A172 (cell line): ENCODE measurements at places on chromosomes 7 and 10.

- DNase-seq, result peak; percentile 93
Observed at GRCh38 chr10:97445722-97446639, at the start of the genes EXOSC1 and ZDHHC16. TSS of gene EXOSC1 (minus strand) at chr10:97446006. CDS start at chr10:97445985, 21 bp downstream. TSS of gene ZDHHC16 (plus strand) at chr10:97446175. CDS start at chr10:97451676, 5,501 bp downstream.

DNA sequence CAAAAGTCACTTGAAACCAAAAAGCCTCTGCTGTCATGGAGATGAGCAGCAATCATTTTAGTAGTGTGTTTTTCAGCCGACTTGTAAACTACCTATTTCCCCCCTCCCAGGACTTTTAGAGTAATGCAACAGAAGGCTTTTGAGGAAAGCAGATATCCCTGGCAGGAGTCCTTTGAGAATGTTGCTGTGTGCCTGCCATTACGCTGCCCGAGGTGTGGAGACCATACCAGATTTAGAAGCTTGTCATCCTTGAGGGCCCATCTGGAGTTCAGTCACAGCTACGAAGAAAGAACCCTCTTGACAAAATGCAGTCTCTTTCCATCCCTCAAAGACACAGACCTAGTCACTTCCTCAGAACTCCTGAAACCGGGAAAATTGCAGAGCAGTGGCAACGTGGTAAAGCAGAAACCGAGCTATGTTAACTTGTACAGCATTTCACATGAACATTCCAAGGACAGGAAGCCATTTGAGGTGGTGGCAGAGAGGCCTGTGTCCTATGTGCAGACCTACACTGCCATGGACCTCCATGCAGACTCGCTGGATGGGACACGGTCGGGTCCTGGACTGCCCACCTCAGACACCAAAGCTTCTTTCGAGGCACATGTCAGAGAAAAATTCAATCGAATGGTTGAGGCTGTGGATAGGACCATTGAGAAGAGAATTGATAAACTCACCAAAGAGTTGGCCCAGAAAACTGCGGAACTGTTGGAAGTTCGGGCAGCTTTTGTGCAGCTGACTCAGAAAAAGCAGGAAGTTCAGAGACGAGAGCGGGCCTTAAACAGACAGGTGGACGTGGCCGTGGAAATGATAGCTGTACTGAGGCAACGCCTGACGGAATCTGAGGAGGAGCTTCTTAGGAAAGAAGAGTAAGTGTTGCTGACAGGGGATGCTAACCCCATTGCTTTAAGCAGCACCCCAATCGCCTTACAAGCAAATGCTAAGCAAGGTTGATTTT is 2.2 kb downstream of the ZNF365 start:
- DNase-seq, result no peak

GRCh38 chr10:108567899-108568752 is 1355.2 kb downstream of the XPNPEP1 start:
- DNase-seq, result peak; percentile 46

GRCh38 chr10:6034371-6034770 is 27.8 kb downstream of the IL2RA start:
- DNase-seq, result no peak

- DNase-seq, result peak; percentile 49
Observed at GRCh38 chr10:63542835-63543575, 21.8 kb downstream of the REEP3 start.

- no peak for DNase-seq
Observed at GRCh38 chr10:108112218-108112617, 947.7 kb upstream of the SORCS1 start.
